ENCODE measurements at places on chromosomes 5 and 9.

- DNase-seq, result no peak
Measured at GRCh38 chr5:149135536-149136201, 5.6 kb upstream of the ABLIM3 start.

DNA sequence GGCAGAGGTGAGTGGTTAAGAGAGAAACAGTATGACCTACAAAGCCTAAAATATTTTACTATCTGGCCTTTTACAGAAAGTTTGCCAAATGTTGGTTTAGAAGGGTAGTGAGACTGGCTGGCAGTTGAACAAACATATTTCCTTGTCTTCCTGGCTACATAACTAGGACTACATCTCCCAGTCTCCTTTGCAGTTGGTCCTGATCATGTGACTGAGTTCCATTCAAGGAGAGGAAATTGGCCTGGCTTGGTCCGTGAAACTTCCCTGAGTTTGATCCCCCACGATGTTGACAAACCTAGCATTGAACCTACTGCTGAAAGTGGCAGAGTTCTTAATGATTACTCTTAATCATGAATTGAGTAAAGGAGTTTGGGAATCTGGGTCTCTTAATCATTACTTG is 280.8 kb downstream of the SLIT3 start:
- DNase-seq, result no peak

DNA sequence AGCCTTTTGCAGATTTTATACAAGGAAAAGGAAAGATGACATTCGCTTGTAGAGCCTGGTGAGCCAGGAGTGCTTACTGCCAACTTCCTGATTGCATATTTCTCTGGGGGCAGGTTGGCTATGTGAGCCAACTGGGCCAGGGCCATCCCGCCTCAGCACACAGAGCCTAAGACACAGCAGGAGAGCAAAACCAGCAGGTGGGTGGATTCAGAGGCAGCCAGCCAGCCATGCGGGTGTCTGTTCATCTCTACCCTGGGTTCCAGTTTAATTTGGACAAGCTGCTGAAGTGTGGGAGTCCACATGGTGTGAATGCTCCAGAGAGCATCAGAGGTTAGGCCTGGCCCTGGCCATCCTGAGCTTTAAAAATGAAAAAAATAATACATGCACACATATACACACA is 291.4 kb downstream of the ARHGEF28 start:
- DNase-seq, result no peak

- no peak for DNase-seq
Measured at GRCh38 chr5:126538579-126538978, 56.4 kb downstream of the ALDH7A1 start.

- no peak for DNase-seq
Measured at GRCh38 chr5:153476767-153477166, 13.7 kb upstream of the GRIA1 start.

DNA sequence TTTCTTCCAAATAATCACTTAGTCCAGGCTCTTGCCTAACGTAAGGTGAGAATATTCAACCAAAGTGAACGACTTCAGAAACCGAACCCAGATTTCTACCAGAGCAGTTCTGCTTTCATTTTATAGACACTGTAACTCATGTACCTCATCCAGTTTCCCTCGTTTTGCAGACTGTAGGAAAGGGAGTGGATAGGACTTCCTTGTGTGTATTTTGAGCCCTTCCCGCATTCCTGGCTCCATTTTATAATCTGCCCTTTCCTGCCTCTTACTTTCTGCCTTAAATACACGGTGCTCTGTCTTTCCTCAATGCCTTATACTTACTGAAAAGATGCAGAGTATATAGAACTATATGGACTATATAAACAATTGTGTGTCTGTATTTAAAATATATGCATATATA is 20.8 kb downstream of the MINAR2 start:
- DNase-seq, result no peak

DNA sequence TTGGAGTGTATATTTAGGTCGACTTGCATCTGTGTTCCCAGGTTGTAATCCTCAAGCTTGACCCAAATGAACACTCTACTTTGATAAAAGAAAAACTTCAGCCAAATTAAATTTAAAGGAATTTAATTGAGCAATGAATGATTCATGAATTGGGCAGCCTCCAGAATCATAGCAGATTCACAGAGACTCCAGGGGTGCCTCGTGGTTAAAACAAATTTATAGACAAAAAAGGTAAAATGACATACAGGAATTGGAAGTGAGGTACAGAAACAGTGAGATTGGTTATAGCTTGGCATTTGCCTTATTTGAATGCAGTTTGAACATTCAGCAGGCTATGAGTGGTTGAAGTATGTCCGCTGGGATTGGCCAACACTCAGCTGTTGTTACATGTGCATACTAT is 21.6 kb upstream of the SPATA31D4 start:
- DNase-seq, result no peak

GRCh38 chr9:124266826-124267201 is 9.1 kb downstream of the NEK6 start:
- DNase-seq, result no peak

- DNase-seq, result no peak
Measured at GRCh38 chr9:36772449-36773403, 200.0 kb downstream of the MELK start.

- no peak for DNase-seq
Measured at GRCh38 chr5:89929834-89930233, 479.7 kb downstream of the CETN3 start.

GRCh38 chr9:88660611-88661010 is 125.6 kb downstream of the NXNL2 start:
- DNase-seq, result no peak

DNA sequence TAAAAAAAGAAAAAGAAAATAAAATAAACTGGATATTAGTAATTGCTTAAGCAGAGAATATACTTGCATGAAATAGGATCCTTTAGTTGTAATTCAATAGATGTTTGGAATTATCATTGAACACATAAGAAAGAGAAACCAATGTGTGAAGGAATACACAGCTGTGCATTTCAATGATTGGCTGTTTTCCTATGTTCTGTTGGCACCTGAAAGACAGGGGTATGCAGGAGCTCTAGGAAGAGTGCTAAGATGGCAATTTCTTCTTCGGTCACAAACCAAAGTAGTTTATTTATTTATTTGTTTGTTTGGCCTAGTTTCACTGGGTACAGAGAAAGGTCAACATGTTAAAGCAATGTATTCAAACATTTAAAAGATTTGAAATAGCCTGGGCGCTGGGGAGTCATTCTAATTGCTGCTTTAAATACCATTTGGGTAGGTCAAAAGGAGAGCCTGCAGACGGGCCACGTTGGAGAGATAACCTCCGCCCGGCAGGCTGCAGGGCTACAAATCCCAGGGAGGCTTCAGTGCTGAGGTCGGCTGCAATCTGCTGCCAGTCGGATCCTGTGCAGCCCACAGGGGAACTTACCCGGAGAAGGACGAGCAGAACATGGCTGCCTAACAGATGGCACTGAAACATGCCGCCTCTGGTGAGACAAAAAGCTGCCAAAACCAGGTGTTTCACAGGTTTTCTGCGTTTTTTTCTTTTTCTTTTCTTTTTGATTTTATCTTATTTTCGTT is 154.2 kb upstream of the TYRP1 start:
- DNase-seq, result no peak

DNA sequence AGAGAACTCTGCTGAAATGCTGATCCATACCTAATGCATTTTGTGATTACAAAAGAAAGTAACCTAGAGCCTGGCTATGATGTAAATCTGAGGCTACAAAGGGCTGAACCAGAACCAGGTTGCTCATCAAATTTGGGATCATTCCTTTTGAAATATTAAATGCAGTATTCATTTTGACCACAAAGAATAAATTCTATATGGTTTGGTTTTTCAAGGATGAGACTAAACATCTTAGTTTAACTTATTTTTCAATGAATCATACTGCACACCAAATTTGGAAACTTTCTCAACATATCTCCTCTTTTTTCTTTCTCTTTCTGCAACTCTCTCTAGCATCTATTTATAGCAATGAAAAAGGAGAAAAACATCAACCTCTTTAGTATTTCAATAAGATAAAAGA is 46.5 kb downstream of the CEMIP2 start:
- no peak for DNase-seq

- no peak for DNase-seq
Measured at GRCh38 chr5:165029099-165029870, 1523.9 kb downstream of the MAT2B start.

DNA sequence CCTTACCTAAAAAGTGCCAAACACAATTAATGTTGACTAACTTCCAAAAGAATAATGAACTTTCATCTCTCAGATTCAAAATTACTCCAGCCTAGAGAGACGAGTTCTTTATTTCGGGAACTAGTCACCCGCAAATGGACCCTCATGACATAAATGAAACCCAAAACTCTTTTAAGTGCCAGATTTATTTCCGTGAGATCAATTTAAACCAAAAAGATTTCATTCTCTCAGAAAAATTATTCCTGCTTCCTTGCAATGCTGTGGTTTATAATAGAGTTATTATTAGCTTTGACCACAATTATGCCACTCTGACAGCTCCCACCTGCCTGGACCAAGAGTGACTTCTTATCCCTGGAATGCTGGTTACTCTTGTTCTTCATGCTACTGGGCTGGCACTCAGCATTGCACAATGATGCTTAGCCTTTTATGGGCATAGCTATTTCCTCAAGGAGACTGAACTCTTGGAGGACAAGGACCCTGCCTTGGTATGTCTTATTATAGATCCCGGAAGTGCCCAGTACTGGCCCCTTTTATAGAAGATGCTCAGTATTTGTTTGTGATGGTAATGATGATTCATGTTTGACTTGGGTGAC is 183.5 kb downstream of the SNX18 start:
- DNase-seq, result no peak

All from SHP77 treated with DMSO at 0.1 percent for 48 hours (cell line).